Natural killer cell (primary cell): ENCODE measurements at places on chromosomes 6 and 20. TPM values are rescaled to one million over a fixed set of nuclear protein-coding genes. Genes with fewer than 3 reads are reported as not detected.

The C4B gene
- total RNA-seq = 4.0 TPM

The PCSK2 gene
- total RNA-seq = not detected

The EPHA7 gene
- total RNA-seq = not detected

The SAMD10 gene
- 22.3 TPM for total RNA-seq

- no peak for DNase-seq
- no peaks in the 10 kb centered on the region for H3K36me3 ChIP-seq
- H3K4me3 ChIP-seq = no peak overlapping the region
- H3K27ac ChIP-seq = no peak overlapping the region
- no peaks in the 10 kb centered on the region for H3K4me1 ChIP-seq
- no peaks in the 10 kb centered on the region for H3K27me3 ChIP-seq
Measured at GRCh38 chr6:161557333-161558107, 283.7 kb upstream of the AGPAT4 start.

- peak overlapping the region; percentile 4 for H3K27ac ChIP-seq
- H3K27me3 ChIP-seq = no peaks in the 10 kb centered on the region
- DNase-seq = peak; percentile 43
- H3K4me3 ChIP-seq = no peak overlapping the region
- H3K4me1 ChIP-seq = peaks cover 43% of the 10 kb centered on the region
Measured at GRCh38 chr20:57450419-57450818, 59.2 kb downstream of the RBM38 start.
